ENCODE measurements at places on chromosomes 1 and 21.

DNA sequence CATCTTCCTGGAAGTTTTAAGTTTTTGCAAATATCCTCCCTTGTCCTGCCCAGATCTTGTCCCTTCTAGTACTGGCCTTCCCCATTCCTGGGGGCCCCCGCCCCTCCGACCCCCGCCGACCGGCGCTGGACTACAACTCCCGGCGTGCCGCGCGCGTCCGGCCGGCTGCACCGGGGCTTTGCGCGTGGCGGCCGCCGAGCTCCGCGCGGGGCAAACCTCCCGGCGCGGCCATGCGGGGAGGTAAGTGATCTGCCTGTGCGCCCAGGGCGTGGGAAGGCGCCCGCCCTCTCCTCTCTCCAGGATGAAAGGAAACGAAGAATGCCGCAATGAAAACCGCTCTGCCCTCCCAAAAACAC lies 3.2 kb upstream of the SAMD13 start:
- DNase-seq, result no peak

- no peak for DNase-seq
Measured at GRCh38 chr1:4515727-4516289, 138.6 kb upstream of the AJAP1 start.

DNA sequence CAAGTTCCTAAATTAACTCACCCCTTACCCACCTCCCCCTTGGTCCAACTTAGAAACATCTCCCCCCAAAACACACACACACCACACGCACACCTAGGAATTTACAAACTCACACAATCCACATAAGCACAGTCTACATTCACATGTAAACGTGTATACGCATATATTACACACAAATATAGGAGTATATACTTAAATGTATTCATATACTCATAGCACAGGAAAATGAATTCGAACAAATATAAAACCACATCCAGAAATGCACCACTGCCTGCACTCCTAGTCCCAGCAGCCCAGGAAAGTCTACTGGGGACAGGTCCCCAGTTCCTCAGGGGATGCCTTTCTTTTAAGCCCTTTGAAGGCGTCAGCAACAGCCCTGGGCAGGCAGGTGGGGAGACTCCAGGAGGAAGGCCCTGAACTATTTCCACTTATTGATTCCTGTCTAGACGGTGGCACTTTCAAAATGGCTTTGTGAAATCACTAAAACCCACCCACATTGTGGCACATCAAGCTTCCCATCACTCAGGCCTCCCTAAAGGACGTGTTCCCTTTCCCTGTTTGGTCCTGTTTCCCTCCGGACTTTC lies 3.1 kb upstream of the DMBX1 start:
- no peak for DNase-seq

GRCh38 chr1:63327417-63328054 lies 5.2 kb downstream of the FOXD3 start:
- DNase-seq, result peak; percentile 62

- no peak for DNase-seq
Measured at GRCh38 chr1:218367118-218367517, 22.0 kb downstream of the TGFB2 start.

Data from H1 (cell line).